NCI-H187 (cell line): ENCODE measurements at places on chromosomes 7 and 10.

DNA sequence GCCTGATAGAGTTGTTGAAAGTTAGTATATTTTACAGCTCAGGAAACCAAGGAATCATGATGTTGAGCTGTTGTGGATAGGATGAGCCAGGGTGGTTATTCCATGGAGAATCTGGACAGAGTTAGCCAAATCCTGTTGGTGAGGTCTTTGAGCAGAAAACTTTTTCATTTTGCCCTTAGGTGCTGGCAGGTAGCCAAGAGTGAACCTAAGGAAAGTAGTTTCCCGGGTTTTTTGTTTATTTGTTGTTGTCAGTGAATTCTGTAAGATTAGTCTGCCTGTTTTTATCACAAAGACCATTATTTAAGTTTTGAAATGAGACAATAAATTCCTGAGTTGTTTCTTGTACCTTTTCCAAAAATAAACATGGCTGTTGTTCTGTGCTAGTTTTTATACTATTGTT, 61.0 kb downstream of the GALNT11 start:
- no peak for DNase-seq

- no peak for DNase-seq
Observed at GRCh38 chr10:80700760-80701444, 163.2 kb downstream of the SH2D4B start.

- DNase-seq: no peak
Observed at GRCh38 chr7:16357474-16357873, 63.9 kb downstream of the CRPPA start.

GRCh38 chr7:158313931-158314330, 273.7 kb downstream of the PTPRN2 start:
- no peak for DNase-seq

- DNase-seq: no peak
Observed at GRCh38 chr10:100748231-100749058, 3.1 kb downstream of the PAX2 start.
